Fibroblast of the aortic adventitia (primary cell): ENCODE measurements at places on chromosomes 5 and 9. TPM values are rescaled to one million over a fixed set of nuclear protein-coding genes. Genes with fewer than 3 reads are reported as not detected.

GRCh38 chr5:15683332-15683731 is 183.4 kb downstream of the FBXL7 start:
- no peak for DNase-seq

- no peak for DNase-seq
Measured at GRCh38 chr5:180138214-180138975, 66.8 kb upstream of the RNF130 start.

DNA sequence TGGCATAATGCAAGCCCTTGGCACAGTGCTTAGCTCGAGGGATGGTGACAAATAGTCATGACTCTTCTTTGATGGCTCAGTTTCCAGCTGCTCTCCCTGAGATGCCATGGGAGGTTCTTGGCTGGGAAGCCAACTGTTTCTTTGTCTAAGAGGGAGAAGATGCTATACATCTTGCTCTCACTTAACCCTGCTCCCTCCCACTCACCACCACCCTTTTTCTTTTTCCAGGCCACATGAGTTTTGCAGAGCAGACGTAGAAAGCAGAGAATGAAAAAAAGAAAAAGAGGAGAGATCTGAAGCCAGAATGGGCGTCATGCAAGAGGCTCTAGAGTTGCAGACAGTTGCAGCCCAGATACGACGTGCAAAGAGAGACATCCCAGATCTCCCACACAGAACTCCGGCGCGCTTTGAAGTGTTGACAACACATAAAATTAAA is 160.5 kb downstream of the FGF18 start:
- peak; percentile 57 for DNase-seq

GRCh38 chr5:131644370-131644769 is 9.3 kb upstream of the RAPGEF6 start:
- no peak for DNase-seq

CNTNAP3 gene
- total RNA-seq = 2.1 and 25.7 TPM in 2 replicates

GRCh38 chr5:171895081-171895480 is 109.5 kb downstream of the SMIM23 start:
- DNase-seq = no peak

NSD1 gene
- 50.3 and 136 TPM in 2 replicates for total RNA-seq

FBXL7 gene
- total RNA-seq = 12.4 and 12.6 TPM in 2 replicates
